ENCODE measurements at places on chromosomes 12 and 14. TPM values are rescaled to one million over a fixed set of nuclear protein-coding genes. Genes with fewer than 3 reads are reported as not detected.
A peak's percentile ranks its signal among the peaks of the same experiment; 100 is the strongest.

DNA sequence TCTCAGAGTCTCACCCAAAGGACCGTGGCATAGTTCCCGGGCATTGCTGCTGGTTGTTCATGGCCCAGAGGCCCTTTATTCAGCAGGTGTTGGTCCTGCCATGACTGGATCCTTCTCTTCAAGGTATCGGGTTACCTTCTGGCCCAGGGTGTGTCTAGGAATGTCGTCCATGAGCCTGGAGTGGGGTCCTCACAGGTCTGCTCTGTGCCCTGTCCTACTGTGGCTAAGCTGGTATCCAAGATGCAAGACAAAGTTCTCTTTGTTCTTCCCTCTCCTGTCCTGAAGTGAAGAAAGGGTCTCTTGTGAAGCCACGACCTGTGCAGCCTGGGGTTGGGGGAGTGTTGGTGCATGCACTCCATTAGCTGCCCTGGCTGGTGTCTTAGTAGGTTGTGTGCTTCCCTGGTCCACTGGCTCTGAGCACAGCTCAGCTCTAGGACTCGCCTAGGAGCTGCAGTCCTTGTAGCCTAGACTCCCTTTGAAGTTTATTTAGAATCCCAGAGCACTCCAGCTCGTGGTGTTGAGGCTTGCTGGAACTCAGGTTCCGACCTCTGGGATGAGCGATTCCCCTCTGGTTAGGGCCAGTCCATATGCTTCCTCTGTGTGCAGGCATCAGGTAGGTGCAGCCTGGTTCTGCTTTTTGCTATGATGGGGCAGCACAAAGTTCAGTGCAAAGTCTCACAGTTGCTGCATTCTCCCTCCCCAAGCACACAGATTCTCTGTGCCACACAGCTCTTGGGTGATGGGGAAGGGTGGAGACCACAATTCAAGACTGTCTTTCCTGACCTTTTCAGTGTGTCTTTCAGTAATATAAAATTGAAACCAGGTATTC is 117.4 kb downstream of the NUBPL start:
- no peak for ATAC-seq

DNA sequence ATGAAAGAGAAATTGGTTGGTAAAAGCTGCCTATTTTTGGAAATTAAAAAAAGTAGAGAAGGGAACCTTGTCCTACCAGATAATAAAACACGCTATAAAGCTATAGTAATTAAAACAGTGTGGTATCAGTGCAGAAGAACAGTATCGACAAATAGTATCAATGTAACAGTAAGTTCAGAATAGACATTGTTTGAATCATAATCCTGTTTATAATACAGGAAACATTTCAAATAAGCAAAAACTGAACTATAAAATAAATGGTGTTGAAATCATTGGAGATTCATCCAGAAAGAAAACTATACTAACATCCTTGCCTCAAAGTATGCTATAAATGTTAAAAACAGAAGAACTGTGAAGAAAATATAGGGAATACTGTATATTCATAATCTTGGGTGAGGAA is 54.2 kb upstream of the NAP1L1 start:
- no peak for ATAC-seq

DNA sequence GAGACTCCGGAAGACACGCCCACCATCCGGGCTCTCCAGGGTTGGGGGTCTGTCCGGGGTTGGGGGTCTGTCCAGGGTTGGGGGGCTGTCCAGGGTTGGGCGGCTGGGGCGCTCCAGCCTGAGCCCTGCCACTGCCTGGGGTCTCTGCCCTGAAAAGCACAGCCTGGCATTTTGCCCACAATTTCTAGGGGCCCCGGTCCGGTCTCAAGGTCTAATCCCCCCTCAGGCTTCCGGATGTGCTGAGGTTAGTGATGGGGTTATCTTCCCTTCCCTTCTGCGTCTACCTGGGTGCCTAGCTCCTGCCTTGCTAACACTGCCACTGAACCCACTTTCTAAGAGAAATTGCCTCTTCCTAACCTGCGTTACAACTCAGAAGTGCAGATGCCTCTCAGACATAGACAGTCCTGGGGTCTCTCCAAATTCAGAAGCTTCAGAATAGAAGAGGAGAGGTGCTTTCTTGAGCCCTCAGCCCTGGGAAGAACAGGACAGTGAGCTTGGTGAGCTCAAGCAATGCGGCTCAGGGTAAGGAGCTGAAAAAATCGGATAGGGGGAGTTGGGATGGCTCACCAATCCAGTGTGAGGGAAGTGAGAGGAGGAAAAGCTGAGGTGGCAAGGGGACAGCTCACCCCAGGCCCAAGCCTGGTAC is 5.7 kb downstream of the LHX5 start:
- no peak for ATAC-seq

GRCh38 chr12:86590296-86590695 is 334.1 kb upstream of the MGAT4C start:
- ATAC-seq, result no peak

DNA sequence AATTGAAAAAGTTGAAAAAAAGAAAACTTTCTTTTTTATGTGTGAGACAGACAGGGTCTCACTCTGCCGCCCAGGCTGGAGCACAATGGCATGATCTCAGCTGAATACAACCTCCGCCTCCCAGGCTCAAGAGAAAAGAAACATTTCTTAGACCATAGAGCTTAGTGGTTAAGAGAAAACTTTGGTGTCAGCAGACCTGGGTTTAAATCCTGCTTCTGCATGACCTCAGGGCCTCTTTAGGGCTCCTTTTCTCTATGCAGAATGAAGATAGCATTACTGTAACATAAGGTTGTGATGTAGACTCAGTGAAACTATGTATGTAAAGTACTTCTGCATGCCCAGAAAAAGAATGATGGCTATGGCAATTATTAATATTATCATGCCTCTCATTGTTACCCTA is 104.7 kb upstream of the NUDT4 start:
- no peak for ATAC-seq

DNA sequence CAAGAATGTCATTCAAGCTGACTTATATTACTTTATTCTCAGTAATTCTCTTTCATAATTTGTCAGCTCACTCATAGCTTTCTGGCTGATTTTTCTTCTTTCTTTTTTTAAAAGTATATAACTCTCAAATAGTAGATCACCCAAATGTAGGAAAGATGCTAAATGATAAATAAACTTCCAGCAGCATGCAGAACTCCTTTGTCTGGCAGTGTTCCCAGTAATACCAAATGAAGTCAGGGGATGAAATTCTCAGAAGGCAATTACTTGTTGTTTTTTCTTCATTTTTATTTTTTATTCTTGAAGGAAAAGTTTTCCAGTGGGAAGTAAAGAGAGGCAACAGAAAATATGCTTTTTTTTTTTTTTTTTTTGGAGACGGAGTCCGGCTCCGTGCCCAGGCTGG is 133.3 kb upstream of the SLCO1C1 start:
- ATAC-seq, result no peak

- peak; percentile 52 for ATAC-seq
These were observed 8.6 kb upstream of the GPR68 start for GRCh38 chr14:91252871-91253794.

- ATAC-seq, result no peak
These were observed 185.6 kb downstream of the TMEM121 start for GRCh38 chr14:105711841-105712460.

GRCh38 chr14:22737052-22737451 is 29.4 kb upstream of the OXA1L start:
- ATAC-seq, result no peak

DNA sequence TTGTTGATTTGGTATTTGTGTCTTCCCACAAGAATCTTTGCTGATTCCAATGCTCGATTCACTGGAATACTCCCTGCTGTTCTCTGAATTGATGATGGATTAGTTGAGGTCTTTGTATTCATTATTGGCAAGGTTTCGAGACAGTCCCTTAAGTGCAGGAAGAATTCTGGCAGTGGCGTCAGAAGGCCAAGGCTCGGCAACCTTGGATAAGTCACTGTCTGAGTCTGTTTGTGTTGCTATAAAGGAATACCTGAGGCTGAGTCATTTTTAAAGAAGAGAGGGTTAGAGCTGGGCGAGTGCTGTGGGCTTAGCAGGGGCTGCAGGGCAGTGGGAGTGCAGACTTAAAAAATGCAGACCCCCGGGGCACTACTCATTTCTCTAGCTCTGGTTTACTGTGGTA is 56.9 kb downstream of the CHST11 start:
- ATAC-seq, result no peak

- no peak for ATAC-seq
These were observed 337.1 kb downstream of the PCNX1 start for GRCh38 chr14:71244341-71244740.

DNA sequence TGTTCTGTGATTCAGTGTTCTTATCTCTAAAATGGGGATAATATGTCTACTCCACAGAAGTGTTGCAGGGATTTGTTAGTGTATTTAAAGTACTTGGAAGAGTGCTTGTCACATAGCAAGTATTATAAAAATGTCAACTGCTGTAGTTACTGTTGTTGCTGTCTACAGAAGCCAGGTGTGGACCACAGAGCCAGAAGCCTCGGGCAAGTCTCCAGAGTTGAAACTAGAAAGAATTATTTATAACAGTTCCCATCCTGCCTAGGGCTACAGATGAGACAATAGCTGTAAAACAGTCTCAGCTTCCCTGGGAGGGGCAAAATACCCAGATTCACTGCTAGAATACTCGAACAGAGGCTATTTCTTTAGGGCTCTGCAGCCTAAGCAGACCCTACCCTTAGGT is 55.4 kb upstream of the FUT8 start:
- no peak for ATAC-seq

DNA sequence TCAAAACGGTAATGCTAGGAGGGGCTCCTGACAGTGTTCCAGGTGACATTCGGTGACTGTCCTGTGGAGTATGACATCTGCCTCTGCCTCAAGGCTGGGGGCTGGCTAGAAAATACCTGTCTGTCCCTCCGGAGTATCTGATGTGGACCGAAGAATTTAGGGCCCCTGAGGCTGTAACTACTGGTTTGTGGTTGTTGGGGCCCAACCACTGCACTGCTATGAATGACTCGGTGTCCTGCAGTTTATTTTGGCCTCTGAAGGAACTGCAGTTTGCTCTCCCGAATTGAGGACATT is 198.9 kb upstream of the CAND1 start:
- ATAC-seq, result no peak

ESR2 gene
- total RNA-seq, result 2.1 TPM

MMP19 gene
- total RNA-seq, result 0.88 TPM

LALBA gene
- total RNA-seq, result not detected

LPAR5 gene
- 0.08 TPM for total RNA-seq

CISTR gene
- total RNA-seq, result not detected

SLCO1B1 gene
- not detected for total RNA-seq

OS9 gene
- 298 TPM for total RNA-seq

NDUFA9 gene
- 25.3 TPM for total RNA-seq

GLI1 gene
- total RNA-seq, result 1.7 TPM

All from motor neuron (in vitro differentiated cells).